ENCODE measurements at places on chromosomes 4 and X.
A peak's percentile ranks its signal among the peaks of the same experiment; 100 is the strongest.

DNA sequence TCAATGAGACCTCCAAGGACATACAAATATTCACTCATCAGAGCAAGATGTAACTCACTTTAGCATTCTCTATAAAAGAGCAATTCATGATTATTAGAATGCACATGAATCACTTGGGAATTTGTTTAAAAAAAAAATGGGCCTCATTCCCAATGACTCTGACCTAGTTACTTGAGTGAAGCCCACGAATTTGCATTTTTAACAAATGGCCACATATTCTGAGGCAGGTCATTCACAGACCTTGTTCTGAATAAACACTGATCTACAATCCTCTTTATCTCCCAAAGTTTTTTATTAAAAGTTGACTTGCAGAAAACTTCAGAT is 255.1 kb upstream of the VEGFC start:
- DNase-seq, result no peak

GRCh38 chr4:112410364-112410763 is 105.6 kb downstream of the NEUROG2 start:
- no peak for DNase-seq

- peak; percentile 29 for DNase-seq
These were observed 342.7 kb upstream of the PABPC4L start for GRCh38 chr4:134544303-134544770.

- no peak for DNase-seq
These were observed 123.9 kb downstream of the MID1 start for GRCh38 chrX:10496345-10496965.

DNA sequence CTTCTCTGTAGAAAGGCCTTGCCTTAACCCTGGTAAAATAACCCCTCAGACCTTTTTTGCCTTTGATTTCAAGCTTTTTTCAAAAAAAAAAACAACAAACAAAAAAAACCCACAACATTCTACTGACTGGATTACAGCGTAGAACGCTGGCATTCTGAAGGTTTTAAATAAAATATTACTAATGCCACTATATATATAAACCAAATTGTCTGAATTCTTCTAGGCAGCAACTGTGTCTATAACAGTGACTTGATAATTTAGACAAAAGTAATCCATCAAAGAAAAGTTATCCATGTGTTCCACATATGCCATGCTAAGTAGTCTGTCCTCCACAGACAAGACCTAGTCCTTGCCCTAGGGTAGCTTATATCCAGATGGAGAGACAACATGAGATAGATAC is 33.6 kb upstream of the CXCL8 start:
- DNase-seq, result no peak

GRCh38 chr4:124415146-124415545 is 297.4 kb downstream of the ANKRD50 start:
- no peak for DNase-seq

DNA sequence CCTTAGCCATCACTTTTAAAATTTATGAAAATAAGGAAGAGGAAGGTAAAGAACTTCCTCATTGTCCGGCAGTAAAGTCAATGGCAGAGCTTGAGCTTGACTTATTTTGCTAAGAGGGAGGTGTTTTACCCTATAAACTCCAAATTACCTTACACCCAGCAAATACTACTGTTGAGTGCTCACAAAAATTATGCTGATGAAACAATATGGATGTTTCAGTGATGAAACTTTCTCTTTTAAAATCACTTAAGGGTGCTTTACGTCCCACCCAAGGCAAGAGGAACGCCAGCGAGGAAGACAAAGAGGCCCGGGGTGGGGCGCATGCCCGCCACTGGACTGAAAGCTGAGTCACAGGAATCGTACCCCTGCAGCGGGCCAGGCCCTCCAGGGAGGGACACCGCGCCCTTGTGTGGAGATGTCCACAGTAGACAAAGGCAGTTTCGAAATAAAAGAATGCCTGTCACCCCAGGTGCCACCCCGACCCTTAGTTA is 560 bp upstream of the TMSB4X start:
- no peak for DNase-seq

DNA sequence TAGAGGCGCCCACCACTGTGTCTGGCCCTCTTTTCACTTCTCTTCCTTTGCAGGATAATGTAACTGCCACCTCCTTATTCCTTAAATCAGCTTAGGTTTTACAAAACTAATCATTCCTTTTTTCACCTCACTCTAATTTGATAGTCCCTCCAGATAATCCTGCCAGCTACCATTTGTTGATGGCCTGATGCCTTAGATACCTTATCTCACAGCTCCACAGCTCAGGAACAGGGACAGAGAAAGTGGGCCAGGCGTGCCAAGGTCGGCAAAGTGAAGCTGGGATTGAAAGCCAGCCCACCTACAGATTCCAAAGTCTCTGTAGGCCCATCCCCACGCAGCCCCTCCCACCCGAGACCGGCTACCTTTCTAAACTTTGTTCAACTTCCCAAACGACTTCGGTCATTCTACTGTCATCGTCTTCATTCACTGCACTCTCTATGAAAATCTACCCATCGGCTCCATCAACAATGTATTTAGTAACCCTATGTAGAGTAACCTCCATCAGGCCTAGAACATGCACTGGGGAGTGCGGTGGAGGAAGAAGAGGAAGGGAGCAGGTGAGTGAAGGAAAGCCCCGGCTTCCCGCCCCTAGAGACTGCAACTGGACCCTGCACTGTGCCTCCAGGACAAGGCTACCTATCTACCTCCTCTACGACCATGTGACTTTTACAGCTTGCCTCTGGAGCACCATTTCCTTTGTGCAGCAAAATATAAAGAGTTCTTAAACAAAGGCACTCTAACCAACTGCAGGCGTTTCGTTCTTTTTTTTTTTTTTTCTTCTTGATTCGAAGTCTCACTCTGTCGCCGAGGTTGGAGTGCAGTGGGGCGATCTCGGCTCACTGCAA is 1.5 kb downstream of the CASP6 start:
- peak; percentile 3 for DNase-seq

DNA sequence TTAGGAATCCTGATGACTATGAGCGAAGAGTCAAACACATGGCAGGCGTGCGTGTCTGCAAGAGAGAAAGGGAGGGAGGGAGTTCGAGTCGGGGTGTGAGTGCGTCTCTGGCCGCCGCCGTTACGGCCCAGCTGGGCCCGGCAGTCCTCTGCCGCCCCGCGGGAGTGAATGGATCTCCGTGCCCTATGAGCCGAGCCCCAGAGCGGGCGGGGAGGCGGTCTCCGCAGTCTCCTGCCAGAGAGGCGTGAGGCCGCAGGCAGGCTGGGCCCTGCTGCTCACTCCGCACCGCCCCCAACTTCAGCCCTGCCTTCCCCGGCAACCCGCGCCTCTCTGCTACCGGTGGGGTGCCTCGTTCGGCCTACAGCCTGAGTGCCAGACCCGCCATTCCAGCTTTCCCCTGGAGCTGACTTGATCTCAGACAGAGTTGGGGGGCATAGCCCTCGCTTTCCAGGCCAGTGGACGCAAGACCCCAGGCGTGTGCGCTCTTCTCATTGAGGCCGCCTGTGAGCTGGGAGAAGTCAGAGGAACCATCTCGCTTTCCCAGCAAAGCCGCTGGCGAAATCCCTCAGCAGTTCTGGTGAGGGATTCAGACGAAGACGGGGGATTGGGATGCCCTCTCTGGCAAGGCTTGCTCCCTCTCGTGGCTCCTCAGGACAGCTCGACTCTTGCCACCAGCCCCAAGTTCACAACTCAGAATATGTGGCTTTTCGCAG is 1.4 kb downstream of the SLC16A2 start:
- no peak for DNase-seq

- DNase-seq, result peak; percentile 47
These were observed 7.6 kb upstream of the OPHN1 start for GRCh38 chrX:68440940-68441339.

DNA sequence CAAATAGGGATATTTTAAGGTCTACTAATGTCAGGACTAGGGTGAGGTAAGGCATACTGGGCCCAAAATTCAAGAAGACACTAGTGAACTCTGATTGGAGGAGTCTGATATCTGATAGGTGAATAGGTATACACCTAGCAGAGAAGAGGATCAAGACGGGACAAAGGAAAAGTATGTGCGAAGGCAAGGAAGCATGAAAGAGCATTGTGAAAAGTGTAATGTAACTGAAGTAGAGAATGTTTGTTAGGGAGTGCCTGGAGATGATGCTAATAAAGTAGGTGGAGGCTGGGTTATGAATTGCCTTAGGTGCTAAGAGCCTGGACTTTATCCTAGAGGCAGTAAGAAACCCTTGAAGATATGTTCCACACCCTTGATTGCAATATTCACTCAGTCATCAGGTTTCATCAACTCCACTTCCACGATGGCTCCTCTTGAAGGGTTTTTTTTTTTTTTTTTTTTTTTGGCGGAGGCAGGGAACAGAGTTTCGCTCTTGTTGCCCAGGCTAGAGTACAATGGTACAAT is 49.9 kb upstream of the XIAP start:
- DNase-seq, result no peak

- DNase-seq, result no peak
These were observed 2.6 kb upstream of the CCNI start for GRCh38 chr4:77078401-77078800.

GRCh38 chrX:81168391-81168790 is 33.3 kb downstream of the HMGN5 start:
- DNase-seq, result no peak

- DNase-seq, result no peak
These were observed 181.1 kb upstream of the PABPC4L start for GRCh38 chr4:134382478-134383227.
